Stimulated activated CD8-positive, alpha-beta memory T cell treated with anti-CD3 and anti-CD28 coated beads, Interleukin-12 subunit alpha, Interleukin-12 subunit beta, amount 100 ng/mL, for 1 hour (primary cell): ENCODE measurements at places on chromosomes 11 and 22.
A peak's percentile ranks its signal among the peaks of the same experiment; 100 is the strongest.

GRCh38 chr22:38981005-38981991 is 849 bp upstream of the APOBEC3B start:
- DNase-seq = no peak

DNA sequence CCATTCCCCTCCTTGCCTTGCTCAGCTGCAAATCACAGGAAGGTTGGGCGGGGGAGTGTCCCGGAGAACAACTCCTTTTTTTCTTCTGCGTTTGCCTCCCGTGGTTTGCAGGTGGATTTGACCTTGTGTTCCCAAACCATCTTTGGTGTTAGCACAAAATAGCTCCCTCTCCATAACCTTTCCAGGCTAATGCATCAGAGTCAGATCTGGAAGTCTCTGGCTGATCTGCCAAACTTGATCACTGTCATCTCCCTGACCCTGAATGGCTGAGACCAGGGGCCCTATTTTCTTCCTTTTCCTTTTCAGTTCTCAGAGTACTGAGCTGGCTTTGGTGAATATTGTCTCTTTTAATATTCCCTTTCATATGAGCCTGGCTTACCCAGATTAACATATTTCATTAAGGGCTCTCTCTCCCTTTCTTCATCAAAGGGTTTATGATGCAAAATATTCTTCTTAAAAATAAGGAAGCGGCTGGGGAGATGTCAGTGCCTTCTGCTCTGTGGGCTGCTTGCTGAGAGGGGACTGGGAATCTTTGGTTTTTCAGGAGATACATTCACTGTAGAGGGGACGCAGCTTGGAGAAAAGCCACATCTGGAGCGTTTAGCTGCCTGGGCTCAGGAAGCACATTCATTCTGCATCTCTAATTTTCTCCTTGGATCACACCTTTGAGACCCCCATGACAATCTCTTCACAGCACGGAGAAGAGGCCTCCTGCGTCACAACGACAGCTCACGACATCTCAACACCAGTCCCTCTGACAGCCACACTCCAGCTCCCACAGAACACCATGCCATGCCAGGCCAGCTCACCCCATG is 148.3 kb downstream of the CEP164 start:
- DNase-seq = no peak

GRCh38 chr11:58061813-58062212 is 31.1 kb downstream of the OR6Q1 start:
- DNase-seq = no peak

GRCh38 chr11:67584205-67584880 is 731 bp downstream of the GSTP1 start:
- peak; percentile 9 for DNase-seq

GRCh38 chr11:19646308-19646707 is 66.3 kb upstream of the NAV2 start:
- DNase-seq = no peak

- DNase-seq = no peak
Observed at GRCh38 chr11:115660030-115660805, 156.0 kb upstream of the CADM1 start.

- DNase-seq = no peak
Observed at GRCh38 chr11:4465407-4465806, 16.3 kb downstream of the OR52K2 start.

DNA sequence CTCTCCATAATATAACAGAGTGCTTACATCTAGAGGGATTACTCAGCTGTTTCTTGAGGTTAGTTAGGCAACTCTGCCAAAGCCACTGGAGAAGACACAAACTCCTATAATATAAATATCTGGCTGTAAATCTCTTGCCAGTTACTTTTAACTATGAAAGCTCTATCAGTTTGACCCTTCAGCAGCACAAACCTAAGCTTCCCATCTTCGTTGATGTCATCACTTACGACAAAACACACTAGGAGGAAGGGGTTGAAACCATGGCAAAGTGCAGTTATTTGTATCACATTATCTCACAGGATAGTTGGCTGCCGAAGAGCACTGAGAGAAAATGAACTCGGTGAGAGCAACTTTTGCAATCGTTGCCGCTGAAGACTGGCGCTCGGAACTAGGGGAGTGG is 922.1 kb downstream of the OPCML start:
- DNase-seq = no peak

- DNase-seq = no peak
Observed at GRCh38 chr11:58471892-58472291, 29.9 kb upstream of the OR5B12 start.

- DNase-seq = no peak
Observed at GRCh38 chr11:83971063-83971462, 684.9 kb upstream of the CCDC90B start.

DNA sequence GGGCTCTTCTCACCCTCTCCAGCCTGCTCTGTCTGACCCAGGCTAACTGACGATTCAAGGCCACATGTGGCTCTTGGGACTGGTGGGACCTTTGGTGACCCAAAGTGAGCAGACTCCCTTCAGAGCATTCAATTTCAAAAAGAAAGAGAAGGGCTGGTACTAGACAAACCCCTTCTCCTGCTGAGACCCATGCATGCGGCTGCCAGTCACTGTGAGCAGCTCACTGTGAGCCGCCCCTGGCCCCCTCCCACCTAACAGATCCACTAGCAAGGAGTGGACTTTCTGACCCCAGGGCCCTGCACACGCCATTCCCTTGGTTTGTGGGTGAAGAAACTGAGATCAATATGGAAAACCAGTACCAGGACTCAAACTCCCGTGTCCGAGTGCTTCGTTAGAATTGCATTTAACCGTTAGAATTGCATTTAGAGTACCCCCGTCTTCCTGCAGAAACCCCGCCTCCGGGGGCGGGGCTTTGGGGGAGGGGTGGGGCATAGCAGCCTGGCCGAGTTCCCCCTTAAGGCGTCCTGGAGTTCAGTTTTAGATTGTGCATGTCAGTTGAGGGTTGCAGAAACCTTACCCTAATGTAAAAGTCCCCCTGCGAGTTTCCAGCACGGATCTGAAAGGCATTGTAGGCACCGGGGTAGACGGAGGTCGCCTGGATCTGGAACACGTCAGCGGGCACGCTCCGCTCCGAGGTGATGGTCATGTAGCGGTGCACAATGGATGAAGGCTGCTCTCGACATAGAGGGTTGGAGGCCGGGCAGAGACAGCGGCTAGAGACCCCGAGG is 5.1 kb downstream of the EFEMP2 start:
- no peak for DNase-seq

DNA sequence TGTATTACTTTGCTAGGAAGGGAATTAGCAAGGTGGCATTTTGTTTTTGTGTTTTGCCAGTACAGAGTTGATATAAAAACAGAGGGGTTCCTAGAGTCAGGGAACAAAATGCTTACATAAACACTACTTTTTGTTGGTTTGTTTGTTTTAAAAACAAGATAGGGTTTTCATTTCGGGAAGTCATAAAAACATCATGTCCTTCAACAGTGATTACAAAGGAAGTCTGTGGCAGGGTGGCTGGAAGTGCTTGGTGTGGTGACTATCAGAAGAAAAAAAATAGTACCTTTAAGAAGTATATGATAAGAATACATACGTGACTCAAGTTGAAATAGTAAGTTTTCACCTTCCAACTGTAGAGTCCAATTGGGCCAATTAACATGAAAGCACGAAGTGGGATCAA is 1.2 kb upstream of the IL18 start:
- DNase-seq = no peak

- no peak for DNase-seq
Observed at GRCh38 chr11:16030664-16031063, 325.7 kb downstream of the SOX6 start.

DNA sequence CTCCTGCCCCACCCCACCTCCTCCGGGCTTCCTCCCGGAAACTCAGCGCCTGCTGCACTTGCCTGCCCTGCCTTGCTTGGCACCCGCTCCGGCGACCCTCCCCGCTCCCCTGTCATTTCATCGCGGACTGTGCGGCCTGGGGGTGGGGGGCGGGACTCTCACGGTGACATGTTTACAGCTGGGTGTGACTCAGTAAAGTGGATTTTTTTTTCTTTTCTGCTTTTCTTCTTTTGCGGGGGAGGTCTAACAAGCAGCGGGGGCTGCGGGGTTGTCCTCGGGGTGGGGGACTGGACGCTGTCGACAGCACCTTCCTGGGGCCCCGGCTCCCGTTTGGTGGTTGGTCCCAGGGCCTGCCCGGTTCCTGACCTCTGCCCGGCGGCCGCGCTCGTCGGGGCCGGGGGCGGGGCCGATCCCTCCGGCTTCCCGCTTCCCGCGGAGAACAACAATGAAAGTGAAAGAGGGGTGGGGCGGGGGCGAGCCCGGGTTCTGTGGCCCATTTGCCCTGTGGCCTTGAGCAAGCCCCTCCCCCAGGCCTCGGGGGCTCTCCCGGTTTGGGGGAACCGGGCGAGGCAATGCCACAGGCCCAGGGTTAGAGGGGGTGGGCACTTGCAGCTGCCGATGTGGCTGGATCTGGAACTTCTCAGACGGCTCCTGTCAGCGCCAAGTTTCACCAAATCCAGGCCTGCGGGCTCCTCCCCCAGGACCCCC is 975 bp upstream of the MDK start:
- no peak for DNase-seq

DNA sequence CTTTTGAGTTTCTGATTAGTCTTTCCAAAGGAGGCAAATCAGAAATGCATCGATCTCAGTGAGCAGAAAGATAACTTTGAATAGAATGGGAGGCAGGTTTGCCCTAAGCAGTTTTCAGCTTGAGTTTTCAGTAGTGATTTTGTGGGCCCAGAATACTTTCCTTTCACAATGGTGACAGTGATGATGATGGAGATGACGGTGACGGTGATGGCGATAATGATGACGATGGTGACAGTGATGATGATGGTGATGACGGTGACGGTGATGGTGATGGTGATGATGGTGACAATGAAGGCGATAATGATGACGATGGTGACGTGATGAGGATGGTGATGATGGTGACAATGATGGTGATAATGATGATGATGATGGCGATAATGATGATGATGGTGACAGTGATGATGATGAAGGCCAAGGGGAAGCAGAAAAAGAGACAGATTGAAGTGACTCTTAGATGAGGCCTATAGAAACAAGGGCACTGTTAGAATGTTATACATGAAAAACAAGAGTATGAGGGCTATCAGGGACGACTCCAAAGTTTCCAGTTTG is 153.4 kb upstream of the B3GAT1 start:
- DNase-seq = no peak

GRCh38 chr11:115920092-115920461 is 415.9 kb upstream of the CADM1 start:
- no peak for DNase-seq

GRCh38 chr11:116502641-116503061 is 270.1 kb downstream of the BUD13 start:
- DNase-seq = no peak

GRCh38 chr11:92829121-92829520 is 140.3 kb upstream of the MTNR1B start:
- no peak for DNase-seq

DNA sequence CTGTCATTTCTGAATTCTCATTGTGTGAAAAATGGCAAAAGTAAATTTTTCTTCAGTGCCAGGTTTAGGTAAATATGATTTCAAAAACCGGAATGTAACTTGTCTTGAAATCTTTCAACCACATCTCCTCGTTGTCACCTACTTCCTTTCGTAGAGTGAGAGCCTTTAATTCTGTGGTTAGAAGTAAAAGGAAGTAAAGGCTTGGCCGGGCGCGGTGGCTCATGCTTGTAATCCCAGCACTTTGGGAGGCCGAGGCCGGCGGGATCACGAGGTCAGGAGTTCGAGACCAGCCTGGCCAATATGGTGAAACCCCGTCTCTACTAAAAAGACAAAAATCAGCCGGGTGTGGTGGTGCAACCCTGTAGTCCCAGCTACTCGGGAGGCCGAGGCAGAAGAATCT is 29.8 kb downstream of the SGSM3 start:
- DNase-seq = no peak

GRCh38 chr11:32433101-32433913 is 2.0 kb downstream of the WT1 start:
- DNase-seq = no peak

DNA sequence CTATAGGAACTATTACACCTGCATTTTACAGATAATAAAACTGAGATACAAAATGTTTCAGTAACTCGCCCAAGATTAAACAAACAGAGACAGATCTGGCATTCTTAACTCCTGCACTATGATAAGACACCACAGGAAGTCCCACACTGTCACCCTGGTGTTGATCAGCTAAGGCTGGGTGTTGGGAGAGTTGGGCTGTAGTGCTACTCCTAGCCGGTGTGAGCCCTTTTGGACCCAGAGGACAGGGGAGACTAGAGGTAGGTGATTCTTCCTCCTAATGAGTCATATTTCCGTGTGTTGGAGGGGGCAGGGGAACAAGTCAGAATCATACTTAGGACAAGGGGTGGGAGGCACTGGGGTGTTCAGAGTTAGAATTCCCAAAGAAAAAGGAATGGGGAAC is 353.2 kb upstream of the TENM4 start:
- DNase-seq = no peak

- no peak for DNase-seq
Observed at GRCh38 chr11:122656073-122656630, 630 bp downstream of the UBASH3B start.

DNA sequence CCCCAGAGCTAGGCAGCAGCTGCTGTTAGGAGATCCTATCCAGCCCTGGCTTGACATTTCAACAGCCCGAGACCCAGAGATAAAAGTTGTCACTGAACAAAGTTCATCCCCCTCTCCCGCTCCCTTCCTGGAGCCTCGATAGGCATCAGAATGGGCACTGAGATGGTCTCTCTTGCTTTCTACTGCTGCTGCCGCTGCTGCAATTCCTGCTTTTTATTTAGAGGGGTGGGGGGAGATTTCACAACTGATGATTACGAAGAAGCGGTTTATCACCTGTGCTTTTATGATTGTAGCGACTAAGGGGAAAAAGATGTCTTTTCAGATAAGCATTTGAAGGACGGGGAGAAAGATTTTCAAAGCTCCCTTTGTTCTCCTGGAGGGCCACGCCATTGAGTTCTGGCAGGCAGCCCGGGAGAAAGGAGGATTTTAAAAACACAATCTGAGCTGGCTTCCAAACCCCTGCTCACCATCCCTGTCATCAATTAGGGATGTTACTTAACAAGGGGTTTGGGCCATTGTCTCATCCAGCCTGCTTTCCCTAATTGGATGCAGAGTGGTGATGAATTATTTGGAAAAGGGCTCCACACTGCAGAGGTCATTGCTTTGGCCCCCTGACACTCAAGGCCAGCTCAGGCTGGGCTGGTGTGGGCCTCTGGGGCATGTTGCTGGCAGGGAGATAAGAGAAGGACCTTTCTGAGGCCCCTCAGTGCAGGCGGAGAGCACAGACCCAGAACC is 344.7 kb downstream of the BUD13 start:
- DNase-seq = no peak

DNA sequence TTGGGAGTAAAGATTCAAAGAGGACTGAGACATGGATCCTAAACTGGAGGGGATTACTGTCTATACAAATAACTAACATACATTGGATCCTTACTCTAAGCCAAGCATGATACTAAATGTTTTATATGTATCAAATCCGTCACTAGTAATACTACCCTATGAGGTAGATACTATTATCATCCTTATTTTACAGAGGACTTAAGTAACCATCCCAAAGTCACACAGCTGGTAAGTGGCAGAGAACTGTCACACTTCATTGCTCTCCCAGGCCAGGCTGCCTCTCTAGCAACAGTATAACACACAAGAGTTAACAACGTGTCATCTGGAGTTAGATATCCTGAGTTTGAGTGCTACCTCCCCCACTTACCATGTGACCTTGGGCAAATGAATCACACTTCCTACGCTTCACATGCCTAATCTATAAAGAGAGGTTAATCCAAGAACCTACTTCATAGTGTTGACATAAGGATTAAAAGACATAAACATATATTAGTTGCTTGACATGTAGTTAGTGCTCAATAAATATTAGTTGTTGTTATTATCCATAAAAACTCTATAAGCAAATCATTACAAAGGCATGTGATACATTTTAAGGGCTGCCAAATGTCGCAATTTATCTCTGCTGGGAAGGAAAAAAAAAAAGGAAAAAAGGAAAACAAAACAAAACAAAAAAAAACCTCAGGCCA is 33.8 kb upstream of the SPON1 start:
- no peak for DNase-seq

- no peak for DNase-seq
Observed at GRCh38 chr22:42367980-42368378, 64.2 kb downstream of the NFAM1 start.
